ENCODE measurements at places on chromosomes 4 and X.

DNA sequence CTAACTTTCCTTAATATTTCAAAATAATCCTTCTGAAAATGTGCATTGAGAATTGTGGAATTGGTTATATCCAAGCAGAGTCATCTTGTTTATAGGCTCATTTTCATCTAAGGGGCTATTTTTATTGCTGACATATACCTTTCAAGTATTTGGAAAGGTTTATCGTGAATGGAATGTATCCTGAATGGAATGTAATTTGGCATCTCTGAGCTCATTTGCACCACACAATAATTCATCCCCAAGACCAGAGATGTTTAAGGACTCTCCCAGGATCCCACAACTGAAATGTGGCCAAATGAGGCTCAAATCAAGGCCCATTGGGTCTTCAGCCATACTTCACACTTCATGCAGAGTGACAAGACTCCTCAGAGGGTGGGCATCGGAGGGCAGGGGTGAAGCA is 7.5 kb upstream of the SETD7 start:
- DNase-seq = no peak

- no peak for DNase-seq
These were observed 113.5 kb downstream of the DDIT4L start for GRCh38 chr4:100076753-100077152.

DNA sequence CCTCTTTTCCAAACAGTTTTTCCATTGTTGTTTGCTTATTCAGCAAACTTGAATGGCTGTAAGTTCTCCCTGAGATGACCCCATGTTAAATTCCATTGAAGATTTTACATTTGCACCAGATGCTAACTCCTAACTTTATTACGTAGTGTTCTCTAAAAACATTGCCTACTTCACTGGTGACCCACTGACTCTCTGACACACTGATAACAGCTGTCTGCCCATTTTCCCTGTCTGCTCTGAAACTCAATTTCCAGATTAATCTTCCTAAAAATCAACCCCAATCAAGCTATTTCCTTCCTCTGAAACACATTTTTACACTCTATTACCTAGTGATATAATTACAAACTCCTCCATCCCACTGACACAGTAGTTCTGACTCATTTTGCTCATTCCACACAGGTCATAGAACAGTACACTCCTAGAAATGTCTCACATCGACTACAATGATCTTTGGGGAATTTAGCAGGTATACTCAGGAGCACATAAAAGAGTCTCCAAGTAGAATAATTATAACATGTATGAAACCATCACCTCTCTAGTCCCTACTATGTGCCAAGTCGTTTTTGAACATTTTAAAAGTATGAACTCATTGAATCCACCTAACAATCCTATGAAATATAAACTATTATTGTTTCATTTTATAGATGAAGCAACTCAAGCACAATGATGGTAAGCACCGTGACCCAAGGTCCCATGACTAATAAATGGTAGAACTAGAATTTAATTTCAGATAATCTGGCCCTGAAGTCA is 210.9 kb downstream of the SLIT2 start:
- no peak for DNase-seq

GRCh38 chr4:147824884-147825283 is 93.0 kb downstream of the ARHGAP10 start:
- no peak for DNase-seq

DNA sequence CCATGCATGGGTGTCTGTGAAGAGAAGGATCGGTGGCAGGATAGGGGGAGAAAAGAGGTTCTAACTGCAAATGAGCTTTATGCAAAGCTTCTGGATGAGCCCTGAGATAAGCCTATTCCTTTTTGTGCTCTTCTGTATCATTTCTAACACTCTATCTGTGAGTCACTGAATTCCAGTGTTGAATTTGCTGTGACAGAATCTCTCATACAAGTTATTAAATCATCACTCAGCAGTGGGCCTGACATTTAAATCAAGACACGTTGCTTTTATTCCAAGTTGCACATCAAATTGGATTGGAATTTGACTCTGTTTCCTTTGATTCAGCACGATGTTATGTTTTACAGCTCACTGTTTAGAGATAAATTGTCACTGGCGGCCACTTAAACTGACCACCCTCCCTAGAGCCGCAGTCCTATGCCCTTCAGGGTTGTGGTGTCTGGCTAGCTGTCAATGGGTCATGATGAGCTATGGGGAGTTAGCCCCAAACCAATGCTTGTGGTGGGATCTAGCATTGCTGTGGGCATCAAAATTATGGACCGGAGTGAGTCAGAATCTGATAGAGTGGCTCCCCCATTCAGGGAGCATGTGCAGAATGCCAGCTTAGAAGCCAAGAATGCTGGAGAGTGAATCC is 42.7 kb downstream of the LHFPL1 start:
- no peak for DNase-seq

GRCh38 chr4:10947898-10948297 is 263.3 kb upstream of the CLNK start:
- DNase-seq = no peak

DNA sequence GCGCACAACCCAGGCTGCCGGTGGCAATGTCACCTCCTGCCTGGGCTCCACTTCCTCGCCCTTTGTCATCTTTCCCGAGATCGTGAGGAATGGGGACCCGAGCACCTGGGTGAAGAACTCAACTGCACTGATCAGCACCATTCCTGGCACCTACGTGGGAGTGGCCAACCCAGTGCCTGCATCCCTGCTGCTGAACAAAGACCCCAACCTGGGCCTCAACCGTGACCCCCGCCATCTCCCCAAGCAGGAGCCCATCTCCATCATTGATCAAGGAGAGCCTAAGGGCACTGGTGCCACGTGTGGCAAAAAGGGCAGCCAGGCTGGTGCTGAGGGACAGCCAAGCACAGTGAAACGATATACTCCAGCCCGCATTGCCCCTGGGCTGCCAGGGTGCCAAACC is 32.3 kb downstream of the BCORL1 start:
- DNase-seq = no peak

DNA sequence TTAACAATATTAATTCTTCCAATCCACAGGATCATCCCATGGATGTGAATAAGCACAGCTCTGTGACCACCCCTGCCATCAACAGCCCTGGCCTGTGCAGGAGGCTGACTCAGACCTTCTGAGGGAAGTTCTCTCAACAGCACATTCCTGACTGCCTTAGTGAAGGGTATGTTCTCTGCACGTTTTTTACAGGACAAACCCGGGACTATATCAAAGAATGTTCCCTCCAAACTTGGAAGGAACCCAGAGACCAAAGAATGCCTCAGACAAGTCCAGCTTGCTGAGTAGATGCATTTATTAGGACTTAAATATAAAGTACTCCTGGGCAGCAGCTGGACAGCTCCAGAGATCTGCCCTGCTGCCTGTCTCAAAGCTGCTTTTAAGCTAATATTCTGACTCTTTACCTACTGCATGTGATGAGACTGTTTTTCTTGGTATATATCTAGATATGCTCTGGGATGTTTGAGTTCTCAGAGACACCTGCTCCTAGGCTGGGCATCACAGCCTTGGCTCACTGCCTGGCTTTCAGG is 1127.8 kb upstream of the PRKX start:
- DNase-seq = no peak

DNA sequence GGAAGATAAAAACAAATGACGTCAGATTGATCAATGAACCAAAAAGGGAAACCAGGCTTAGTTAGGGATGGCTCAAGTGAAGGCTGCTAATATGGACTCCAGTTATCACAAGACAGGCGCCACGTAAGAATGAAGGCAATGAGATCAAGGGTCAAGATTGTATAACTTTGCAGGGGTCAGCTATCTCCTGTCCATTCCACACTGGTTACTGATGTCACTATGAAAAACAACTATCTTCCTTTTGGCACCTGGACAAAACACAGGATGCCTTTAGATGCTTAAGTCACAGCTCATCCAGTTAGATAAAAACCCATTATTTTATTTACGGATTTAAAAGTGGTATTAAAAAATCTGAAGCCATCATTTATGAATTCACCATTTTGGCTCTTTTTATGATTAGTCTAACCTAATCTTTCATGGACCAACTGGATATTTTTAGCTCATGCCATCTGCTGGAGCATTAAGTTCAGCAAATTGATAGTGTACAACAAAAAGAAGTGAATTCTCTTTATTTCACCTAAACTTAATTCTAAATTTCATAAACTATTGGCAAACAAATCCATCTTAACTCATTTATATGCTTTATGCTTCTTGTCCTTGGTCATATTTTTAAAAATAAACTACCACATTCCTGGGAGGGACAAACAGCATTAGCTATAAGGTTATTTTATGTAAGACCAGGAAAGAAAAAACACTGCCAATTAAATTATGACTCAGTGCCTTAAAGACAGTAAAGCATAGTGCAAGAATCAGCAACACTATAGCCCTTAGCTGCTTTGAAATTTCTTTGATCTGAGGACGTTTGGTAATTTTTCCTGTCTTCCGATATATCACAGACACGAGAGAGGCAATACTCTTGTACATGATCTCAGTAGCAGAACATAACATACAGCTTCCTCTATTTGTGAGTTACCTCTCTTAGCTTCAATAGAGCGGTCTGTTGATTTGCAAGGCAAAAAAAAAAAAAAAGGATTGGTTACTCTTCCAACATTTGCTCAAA is 27.0 kb downstream of the DHX15 start:
- DNase-seq = peak; percentile 72

DNA sequence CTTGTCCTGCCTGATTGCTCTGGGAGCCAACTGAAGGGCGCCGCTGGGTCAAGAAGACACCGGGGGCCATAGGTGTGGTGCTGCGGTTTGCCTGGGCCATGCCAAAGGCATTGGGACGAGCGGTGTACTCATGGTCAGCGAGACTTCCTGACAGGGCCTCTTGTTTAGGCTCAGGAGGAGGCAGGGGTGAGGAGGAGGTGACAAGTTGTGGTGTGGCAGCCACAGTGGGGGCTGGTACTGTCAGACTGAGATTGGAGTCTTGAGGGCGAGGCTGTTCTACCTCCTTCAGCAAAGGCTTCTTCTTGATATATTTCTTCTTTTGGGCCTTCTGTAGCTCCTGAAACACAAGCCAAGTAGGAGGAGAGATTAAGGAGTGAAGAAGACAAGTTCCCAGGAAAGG is 104.1 kb downstream of the PHF8 start:
- no peak for DNase-seq

- DNase-seq = peak; percentile 31
These were observed 310.4 kb downstream of the SPRY1 start for GRCh38 chr4:123706973-123707372.

DNA sequence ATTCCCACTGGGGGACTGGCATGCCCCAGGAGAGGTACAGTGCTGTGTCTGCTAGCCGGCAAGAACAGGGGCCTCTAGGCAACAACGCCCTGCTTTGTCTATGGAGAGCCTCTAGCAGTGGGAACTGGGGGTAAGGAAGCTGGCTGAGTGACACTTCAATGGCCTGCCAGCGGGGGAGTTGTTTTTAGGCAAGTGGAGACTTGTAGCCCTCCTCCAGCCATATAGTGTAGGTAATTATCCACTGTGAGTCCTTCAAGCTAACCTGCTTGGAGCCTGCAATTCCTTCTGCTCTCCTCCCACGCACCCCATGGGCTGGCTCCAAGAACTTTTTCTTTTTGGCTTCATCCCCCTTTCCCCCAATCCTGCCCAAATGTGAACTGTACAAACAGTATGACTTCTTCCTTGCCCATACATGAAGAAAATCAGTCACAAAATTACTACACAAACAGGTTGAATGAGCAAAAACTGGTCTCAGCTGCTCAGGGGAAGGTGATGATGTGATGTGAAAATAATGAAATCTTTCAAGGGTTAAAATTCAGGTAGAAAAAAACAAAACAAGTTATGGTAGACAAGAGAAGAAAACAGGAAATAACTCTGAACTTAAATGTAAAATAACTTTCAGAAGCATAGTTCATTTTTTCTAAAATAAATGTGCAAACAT is 33.1 kb downstream of the LEF1 start:
- no peak for DNase-seq

DNA sequence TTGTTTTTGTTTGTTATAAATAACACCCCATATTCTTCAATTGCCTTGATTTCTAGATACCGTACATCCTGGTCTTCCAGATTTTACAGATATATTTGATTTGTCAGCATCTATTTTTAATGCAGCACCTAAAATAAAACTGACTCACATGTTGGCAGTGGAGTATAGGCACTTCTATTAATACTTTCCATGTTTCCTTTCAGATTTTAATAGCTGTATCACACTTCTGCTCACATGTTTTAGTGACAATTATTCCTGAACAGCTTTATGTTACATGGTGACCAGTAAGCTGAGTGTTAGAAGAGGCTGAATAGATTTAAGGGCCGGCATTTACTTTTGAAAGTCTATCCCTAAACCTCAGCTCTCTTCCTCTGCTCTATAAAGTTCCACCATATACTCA is 46.1 kb downstream of the C4orf46 start:
- DNase-seq = no peak

GRCh38 chr4:56445699-56446098 is 9.6 kb downstream of the PAICS start:
- no peak for DNase-seq

DNA sequence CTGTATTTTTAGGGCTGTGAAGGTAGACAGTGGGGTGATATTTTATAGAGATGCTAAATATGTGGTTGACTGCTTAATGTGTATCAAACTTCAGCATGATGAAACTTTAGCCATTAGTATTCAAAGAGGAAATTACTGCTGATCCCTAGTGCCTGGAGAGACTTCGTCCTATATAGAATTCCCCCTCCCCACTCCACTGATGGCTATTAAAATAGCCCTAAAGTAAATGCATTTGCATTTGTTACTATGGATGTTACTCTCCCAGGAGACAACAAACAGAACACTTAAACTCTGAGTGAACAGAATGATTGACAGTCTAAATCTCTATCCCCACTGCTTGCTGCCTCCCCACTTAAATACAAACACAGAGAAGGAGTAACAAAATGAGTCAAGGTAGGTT is 39.1 kb downstream of the ADGRL3 start:
- DNase-seq = no peak

DNA sequence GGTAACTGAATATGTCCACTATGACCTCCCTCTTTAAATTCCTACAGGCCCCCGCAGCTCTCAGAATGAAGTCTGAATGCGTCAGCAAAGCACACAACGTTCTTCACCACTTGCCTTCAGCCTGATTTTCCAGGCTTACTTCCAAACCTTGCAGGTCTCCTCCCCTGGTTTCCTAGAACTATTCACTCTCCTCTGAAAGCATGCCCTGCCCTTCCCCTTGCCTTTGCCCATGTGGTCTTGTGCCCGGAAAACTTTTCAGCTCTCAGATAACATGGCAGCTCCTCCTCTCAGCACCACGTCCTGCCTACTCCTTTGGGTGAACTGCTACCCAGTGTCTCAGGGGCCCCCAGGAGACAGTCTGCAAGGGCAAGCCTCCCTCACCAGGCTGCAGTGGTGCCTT is 268.5 kb upstream of the LDB2 start:
- no peak for DNase-seq
